ENCODE measurements at places on chromosomes 13 and 19. TPM values are rescaled to one million over a fixed set of nuclear protein-coding genes. Genes with fewer than 3 reads are reported as not detected.

Gene IGFL2
- not detected for polyA plus RNA-seq

Gene SHD
- polyA plus RNA-seq = not detected

Gene CPB2
- not detected for polyA plus RNA-seq

Gene FEM1A
- 4.6 TPM for polyA plus RNA-seq

Gene ZNF320
- 3.2 TPM for polyA plus RNA-seq

Gene PROZ
- 20.0 TPM for polyA plus RNA-seq

Gene ODAD3
- polyA plus RNA-seq = 7.1 TPM

Gene MAG
- polyA plus RNA-seq = 0.41 TPM

Gene SIN3B
- 12.2 TPM for polyA plus RNA-seq

Gene TNFSF13B
- 1.1 TPM for polyA plus RNA-seq

Gene SLC7A1
- 2.8 TPM for polyA plus RNA-seq

Gene ZNF536
- 0.19 TPM for polyA plus RNA-seq

Gene NXNL1
- not detected for polyA plus RNA-seq

Gene ZNF296
- 1.2 TPM for polyA plus RNA-seq

Gene DIRAS1
- polyA plus RNA-seq = 7.6 TPM

Gene KANK3
- polyA plus RNA-seq = 15.0 TPM

Gene CADM4
- 47.0 TPM for polyA plus RNA-seq

Gene SERTM1
- polyA plus RNA-seq = not detected

Gene B3GNT3
- 2.0 TPM for polyA plus RNA-seq

Gene CRYL1
- polyA plus RNA-seq = 462 TPM

Gene C19orf18
- 1.7 TPM for polyA plus RNA-seq

Gene URAD
- not detected for polyA plus RNA-seq

Gene ERFL
- not detected for polyA plus RNA-seq

Gene EVI5L
- polyA plus RNA-seq = 14.5 TPM

Gene KLK11
- not detected for polyA plus RNA-seq

Gene SHFL
- polyA plus RNA-seq = 36.4 TPM

Gene ACP7
- polyA plus RNA-seq = 0.13 TPM

Gene EEF2
- 1,520 TPM for polyA plus RNA-seq

Gene CD33
- 2.6 TPM for polyA plus RNA-seq

Gene ANKRD24
- 1.8 TPM for polyA plus RNA-seq

Gene ZNF358
- 79.1 TPM for polyA plus RNA-seq

Gene LILRA1
- polyA plus RNA-seq = 0.43 TPM

Gene KCNC3
- polyA plus RNA-seq = 9.1 TPM

Gene TMEM145
- not detected for polyA plus RNA-seq

Gene TMEM161A
- polyA plus RNA-seq = 37.1 TPM

Gene SIGLEC5
- polyA plus RNA-seq = not detected

Gene SUPT20H
- polyA plus RNA-seq = 20.7 TPM

Gene TEX29
- not detected for polyA plus RNA-seq

Gene FGF21
- not detected for polyA plus RNA-seq

Gene PBX4
- polyA plus RNA-seq = 3.9 TPM

Gene PLA2G4C
- 11.0 TPM for polyA plus RNA-seq

Gene GARIN5A
- 9.0 TPM for polyA plus RNA-seq

Gene CALR3
- polyA plus RNA-seq = not detected

Gene CLEC17A
- not detected for polyA plus RNA-seq

Gene PTGER1
- polyA plus RNA-seq = 14.3 TPM

Gene IL4I1
- polyA plus RNA-seq = 0.82 TPM

Gene CYP2A6
- polyA plus RNA-seq = not detected

Gene KIR3DL1
- not detected for polyA plus RNA-seq

Gene PODNL1
- not detected for polyA plus RNA-seq

Gene ITGBL1
- polyA plus RNA-seq = 1.4 TPM

Gene RFXANK
- 133 TPM for polyA plus RNA-seq

Gene OR10H1
- not detected for polyA plus RNA-seq

Gene ZNF763
- polyA plus RNA-seq = 4.6 TPM

Gene CAPN12
- 27.1 TPM for polyA plus RNA-seq

Gene NOVA2
- polyA plus RNA-seq = 0.95 TPM

Gene REX1BD
- polyA plus RNA-seq = 104 TPM

Gene FUT6
- 58.4 TPM for polyA plus RNA-seq

All from kidney (tissue), 22 donors.